T47D (cell line): ENCODE measurements at places on chromosomes 12 and 14.
A peak's percentile ranks its signal among the peaks of the same experiment; 100 is the strongest.

DNA sequence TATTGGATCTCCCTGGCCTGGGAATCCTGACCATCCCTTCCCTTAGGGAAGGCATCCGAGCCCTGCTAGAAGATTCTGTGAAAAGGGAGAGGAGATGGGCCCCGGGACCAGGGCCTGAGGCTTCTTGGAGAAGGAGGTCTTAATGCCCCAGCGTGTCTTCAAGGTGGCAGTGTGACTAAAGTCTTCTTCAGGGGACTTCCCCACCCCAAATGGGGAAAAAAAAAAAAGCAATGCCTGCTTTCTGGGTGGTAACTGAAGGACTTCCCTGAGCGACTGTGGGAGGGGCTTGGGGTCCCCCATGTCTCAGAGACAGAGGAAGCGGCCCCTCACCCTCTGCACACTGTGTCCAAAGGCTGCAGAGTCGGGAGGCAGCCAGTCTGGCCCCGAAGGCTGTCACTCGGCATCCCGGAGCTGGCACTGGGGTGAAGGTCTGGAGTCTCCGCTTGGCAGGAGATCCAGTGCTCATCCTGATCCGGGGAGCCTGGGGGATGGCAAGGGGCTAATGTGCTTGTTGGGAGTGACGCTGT, 7.8 kb upstream of the PGF start:
- DNase-seq = no peak

GRCh38 chr12:52018433-52019112, 11.8 kb downstream of the TAMALIN start:
- DNase-seq = no peak

DNA sequence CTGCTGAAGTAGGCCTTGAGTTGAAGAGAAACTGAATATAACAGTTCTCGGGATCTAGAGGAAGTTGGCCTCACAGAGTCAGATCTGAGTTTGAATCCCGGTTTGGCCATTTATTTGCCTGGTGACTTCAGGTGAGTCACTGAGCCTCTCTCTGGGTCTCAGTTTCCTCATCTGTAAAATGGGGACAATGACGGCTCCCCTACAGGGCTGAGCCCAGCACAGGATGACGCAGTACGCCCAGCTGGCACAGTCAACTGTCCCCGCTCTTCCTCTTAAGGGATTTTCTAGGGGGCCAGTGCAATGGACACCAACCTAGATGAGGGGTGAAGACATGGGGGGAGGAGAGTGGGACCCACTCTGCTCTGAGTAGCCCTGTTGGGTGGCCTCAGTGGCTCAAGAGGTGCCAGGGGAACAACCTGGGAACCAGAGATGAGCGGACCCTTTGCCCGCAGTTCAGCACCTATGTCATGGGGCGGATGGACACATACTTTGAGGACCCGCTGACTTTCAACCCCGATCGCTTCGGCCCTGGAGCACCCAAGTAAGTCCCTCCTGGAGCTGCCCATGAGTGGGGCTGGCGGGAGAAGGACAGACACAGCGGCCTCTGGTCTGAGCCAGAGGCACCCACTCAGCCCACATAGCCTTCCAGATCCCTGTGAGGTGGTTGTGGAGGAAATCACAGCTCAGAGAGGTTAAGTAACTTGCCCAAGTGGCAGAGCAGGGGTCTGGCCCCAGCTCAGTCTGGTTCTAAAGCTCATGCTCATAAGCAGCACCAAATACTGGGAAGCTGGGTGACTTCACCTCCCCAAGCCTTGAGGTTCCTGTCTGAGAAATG, 41.1 kb downstream of the CYP46A1 start:
- no peak for DNase-seq

DNA sequence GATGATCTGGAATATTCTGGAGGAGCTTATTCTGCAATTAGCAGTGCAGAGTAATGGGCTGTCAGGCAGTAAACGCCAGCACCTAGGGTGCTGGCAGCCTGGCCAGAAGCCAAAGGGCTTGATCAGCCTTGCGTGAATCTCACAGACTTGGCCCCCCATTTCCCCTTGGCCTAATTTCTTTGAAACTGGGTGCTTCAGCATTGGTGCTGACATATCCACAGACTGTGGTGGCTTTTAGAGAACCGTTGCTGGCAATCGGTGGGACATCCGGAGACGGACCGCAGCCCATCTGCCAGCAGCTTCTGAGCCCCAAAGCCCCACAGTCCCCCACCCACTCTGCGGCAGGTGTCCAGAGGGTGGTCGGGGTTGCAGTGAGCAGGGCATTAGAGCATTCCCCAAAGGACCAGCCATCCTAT, 157.1 kb downstream of the CALM1 start:
- DNase-seq = no peak

GRCh38 chr14:64879635-64880220, at the start of gene SPTB:
SPTB (minus strand) TSS chr14:64879907; CDS start chr14:64823094, 56,813 bp downstream.
- DNase-seq = peak; percentile 36

DNA sequence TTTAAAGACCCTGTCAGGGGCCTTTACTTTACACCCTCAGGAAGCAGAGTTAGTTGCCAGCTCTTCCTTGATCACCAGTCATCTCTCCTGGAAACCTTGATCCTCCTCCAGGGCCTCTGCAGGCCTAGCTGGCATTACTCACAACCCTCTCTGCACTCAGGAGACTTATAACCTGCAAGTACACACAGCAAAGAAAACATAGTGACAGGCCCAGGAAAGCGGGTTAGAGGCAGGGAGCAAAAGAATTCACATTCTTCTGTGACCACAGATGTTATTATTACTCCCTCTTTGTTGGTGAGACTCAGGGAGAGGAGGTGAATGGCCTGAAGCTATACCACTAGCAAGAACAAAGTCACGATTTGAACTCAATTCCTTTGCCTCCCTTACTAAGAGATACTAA, 87.4 kb downstream of the OR11H12 start:
- DNase-seq = peak; percentile 7

DNA sequence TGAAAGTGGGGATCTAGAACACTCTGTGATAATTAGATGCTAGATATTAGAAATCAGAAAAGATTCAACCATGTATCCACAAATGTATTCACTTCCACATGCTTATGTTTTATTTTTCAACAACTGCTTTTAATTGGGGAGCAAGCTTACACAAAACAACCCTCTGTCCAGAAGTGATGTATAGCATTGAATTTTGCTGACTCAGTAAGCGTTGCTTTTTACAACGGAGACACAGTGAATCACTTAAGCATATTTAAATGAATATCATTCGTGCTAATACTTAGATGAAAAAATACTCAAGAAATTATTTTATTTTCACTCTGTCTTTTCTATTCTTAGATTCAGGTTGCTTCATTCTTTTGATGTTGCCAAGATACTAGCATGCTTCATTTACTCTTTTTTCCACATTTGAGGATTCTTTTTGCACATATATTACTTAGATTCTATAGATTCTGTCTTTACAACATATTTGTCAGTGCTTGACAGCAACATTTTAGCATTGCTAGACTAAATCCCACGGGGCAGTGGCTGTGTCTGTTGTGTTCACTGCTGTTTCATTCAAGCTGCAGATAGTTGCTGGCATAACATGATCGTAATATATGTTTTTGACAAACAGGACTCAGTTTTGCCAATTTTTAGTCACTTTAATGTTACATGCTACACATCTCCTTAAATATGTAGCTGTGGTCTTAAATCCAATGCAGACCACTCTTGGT, 1714.4 kb upstream of the SEL1L start:
- DNase-seq = no peak
